ENCODE measurements at places on chromosomes 7 and 10.

DNA sequence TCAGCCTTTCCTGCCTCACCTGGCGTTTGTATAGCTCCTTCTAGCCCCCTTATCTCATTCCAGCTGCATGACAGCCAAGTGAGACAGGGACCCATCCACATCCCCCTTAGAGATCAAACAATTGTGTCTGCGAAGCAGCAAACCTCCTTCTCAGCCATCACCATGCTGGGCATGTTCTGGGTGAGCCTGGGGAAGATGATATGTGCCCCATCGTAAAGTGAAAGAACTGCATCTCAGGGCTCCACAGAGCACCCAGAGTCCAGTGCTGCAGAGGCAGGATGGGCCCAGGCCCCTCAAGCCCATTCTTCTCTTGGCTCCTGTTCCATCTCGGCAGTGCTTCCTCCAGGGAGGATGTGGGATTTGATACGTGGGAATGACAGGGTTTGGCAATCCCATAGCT is 43.2 kb downstream of the FIGNL1 start:
- DNase-seq, result no peak

- no peak for DNase-seq
Observed at GRCh38 chr10:122740640-122741039, 41.0 kb upstream of the C10orf120 start.

DNA sequence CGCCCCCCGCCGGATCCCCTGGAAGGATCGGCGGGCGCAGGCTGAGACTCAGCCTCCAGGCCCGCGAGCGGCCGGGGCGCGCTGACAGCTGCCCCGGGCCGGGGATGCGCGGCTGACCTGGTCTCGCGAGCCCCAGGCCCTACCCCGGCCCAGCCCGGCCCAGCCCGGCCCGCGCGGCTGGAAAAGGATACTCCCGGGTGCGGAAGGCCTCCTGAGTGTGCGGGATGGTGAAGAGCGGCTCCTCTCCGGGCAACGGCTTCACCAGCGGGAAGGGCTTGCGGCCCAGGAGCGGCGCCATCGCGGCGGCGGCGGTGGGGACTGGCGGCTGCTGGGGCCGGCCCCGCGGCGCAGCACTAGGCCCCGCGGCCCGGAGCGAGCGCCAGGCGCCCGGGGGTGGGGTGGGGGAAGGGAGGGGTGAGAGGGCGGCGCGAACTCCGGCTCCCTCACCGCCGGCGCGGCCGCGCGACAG is 423 bp downstream of the BAZ1B start:
- peak; percentile 31 for DNase-seq

- DNase-seq, result no peak
Observed at GRCh38 chr7:121313793-121314676, 14.8 kb upstream of the WNT16 start.

DNA sequence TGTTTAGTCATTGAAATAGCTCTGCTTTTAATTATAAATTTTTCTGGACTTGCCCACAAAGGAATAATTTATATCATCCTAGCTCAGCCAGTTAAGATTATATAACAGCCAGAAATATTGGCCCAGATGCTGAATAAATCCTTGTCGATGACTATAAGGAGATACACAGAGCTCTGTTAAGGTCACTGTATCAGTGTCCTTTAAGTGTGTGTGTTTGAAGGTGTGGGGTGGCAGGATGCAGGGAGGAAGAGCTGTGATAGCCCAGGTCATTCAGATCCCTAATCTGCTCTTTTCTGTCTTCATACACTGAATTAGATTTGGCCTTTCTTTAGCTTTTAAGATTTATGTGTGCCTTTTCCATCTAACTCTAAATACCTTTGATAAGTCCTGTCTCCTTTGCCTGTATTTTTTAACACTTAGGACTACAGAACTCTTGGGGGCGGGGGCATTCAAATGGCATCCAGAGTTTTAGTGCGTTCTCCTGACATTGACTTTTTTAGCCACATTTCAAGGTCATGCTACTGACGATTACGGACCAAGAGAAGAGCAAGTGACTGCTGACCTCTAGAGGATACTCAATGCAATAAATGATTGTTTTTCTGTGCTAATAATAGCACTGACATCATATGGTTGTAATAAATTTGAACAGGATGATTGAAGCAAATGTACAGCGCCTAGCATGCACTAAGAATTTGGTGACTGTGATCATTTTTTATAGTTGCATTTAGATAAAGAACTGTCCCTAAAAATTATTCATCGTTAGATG is 172.3 kb downstream of the CACNB2 start:
- no peak for DNase-seq

- no peak for DNase-seq
Observed at GRCh38 chr7:4131063-4131462, 551.0 kb upstream of the FOXK1 start.
